T-helper 2 cell treated with Interferon-gamma antibody and Interleukin-4, amounts not matched to agents 5 μg/mL and 100 μg/mL, for 36 hours (primary cell): ENCODE measurements at places on chromosomes 2 and 18.

GRCh38 chr2:35978218-35978617 lies 377.4 kb upstream of the CRIM1 start:
- DNase-seq, result no peak

DNA sequence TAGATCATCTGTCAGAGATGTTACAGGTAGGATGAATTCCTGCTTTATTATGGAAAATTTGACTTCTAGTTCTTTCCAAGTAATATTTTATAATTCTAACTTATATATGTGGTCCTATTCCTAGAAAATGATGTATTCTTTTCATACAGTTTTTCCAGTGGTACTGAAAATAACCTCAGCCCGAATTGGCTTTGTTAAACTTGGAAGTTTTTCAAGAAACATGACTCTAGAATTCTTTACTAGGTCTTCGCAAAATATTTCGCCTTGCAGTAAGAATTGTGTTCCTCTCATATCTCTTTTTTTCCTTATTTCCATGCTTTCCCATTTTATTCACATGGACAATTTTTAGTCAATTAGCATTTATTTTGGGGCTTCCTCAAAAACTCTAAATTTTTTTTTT lies 60.5 kb downstream of the BMPR2 start:
- no peak for DNase-seq

DNA sequence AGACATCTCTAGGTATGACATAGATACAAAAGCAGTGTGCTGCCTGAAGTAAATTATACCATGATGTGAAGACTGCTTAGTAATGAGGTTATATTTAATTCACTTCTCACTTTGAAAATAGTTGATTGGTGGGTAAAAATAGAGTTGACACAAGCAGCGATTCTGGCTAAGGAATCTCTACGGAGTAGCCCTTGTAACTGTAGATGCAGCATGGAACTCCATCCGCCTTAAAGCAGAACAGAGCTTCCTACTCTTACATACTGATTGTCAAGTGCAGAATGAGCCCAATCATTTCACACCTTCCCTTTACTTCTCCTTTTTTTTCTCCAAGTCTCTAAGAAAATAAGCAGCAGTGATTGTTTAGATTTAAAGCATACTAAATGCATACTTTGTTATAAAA lies 1594.6 kb upstream of the SLC39A10 start:
- DNase-seq, result no peak

DNA sequence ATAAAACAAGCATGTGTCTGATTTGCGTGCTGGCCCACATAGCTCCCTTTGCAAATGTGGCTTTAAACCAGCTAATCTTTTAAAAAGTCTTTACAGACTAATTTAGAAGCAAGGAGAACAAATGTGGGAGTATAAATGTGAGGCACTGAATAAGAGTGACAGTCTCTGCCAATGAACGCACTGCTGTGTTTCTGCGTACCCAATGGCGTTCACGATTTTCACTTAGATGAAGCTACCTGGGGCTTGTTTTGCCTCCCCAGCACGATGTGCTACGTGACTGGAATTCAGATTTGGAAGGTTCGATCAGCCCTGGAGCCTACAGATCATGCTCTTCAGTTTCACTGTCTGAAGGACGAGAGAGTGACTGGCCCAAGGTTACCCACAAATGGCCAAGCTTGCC lies 10.8 kb upstream of the CRACDL start:
- DNase-seq, result no peak

DNA sequence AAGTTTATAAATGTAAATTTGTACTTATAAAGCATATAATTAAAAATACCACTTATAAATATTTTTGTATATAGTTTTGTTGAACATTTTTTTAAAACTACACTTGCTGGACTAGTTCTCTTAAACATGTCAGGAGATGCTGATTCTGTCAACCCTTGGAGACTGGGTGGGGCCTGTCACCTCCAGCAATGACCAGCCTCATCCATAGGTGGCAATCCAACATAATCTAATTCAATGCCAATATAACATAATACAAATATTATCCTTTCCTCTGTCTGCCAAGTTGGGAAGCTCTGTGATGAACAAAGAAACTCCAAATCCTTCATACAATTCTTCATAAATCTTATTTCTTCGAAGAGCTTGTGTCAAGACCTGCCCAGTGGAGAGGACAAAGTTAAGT lies 140.4 kb downstream of the RBMS1 start:
- no peak for DNase-seq

GRCh38 chr2:31378389-31378788 lies 36.2 kb downstream of the XDH start:
- no peak for DNase-seq

DNA sequence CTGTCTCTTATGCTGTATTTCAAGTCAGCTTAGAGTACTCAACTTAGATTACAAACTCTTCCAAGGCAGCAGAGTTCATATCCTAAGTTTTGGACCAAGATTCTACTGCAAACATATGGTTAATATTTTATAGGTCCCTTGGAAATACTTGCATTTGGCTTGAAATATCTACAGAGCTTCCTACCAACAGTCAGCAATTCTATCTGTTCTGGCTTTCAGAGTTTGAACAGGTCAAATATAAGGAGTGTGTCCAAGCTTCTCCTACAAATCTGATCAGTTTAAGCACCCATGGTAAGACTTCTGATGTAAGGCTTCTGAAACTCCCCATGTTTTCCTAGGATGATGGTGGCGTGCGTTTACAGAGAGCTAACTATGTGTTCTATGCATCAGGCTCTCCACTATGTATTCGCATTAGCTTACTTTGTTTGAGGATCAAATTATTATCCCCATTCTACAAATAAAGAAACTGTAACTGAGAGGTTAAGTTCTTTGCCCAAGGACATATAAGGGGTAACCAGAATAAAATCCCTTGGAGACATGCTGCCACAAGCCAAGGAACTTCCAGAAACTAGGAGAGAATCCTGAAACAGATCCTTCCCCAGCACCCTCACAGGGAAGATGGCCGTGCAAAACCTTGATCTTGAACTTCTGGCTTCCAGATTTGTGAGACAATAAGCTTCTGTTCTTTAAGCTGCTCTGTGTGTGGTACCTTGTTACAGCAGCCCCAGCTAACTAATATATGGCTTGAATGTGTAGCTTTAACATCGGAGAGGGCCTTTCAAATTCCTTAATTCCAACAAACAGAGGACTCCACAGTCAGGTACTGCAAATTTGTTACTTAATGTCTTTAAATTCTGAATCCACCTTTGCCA lies 55.1 kb downstream of the ATP8B1 start:
- no peak for DNase-seq

GRCh38 chr2:169765523-169765922 lies 31.9 kb downstream of the KLHL23 start:
- no peak for DNase-seq

GRCh38 chr2:130911482-130911881 lies 74.8 kb downstream of the ARHGEF4 start:
- no peak for DNase-seq

DNA sequence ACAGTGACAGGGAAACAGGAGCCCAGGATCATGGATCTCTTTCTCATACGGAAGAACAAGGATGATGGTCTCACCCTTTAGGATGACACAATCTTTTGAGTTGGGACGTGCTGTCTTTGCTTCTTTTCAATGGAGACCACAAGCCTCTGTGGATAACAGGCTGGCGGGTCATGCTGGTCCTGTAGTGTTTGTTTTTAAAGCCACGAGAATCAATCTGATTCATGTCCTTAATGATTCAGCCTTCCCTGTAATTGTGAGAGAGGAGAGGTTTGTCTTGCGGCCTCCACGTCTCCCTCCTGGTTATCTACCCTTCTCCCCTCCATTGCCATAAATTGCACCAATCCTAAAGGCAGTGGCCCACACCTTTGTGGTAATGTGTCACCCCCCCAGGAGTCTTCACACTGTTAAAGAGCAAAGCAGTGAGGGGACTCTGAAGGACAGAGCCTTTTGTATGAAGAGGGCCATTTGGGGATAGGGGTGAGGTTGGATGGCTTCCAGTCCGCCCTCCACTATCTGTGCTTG lies 87.7 kb upstream of the TGFA start:
- no peak for DNase-seq

- DNase-seq, result no peak
Measured at GRCh38 chr18:56258178-56258577, 380.2 kb downstream of the TXNL1 start.

- peak; percentile 97 for DNase-seq
Measured at GRCh38 chr18:51029694-51030536, at the start of gene SMAD4. SMAD4 (plus strand) TSS chr18:51030213; CDS start chr18:51047047, 16,834 bp downstream.

- DNase-seq, result no peak
Measured at GRCh38 chr18:58578835-58579560, 49.9 kb downstream of the ALPK2 start.

- no peak for DNase-seq
Measured at GRCh38 chr2:123144082-123144481, 881.0 kb upstream of the CNTNAP5 start.

GRCh38 chr18:41871229-41872000 lies 83.6 kb upstream of the PIK3C3 start:
- no peak for DNase-seq

GRCh38 chr2:159933727-159934049 lies 128.7 kb downstream of the PLA2R1 start:
- no peak for DNase-seq

GRCh38 chr18:45650321-45650720 lies 35.0 kb downstream of the SLC14A2 start:
- no peak for DNase-seq

DNA sequence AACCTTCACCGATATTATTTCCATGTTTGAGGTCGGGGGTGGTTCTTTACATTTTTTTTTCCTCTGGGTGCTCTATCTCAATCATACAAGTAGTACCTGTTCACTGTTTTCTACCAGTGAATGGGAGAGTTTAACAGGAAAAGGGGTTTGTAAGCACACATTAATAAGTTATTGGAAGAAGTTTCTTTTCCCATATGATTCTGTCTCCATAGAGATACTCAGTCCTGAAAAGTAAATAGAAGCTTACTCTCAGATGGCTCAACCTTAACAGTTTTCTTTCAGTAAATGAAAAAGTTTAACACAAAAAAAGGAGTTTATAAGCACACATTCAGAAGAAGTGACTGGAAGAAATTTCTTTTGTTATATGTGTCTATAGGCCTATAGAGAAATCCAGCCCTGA lies 995.6 kb upstream of the SLC39A10 start:
- no peak for DNase-seq

GRCh38 chr2:224008702-224009261 lies 30.3 kb downstream of the SERPINE2 start:
- no peak for DNase-seq

- no peak for DNase-seq
Measured at GRCh38 chr2:132662732-132663131, 7.3 kb downstream of the LYPD1 start.

- DNase-seq, result no peak
Measured at GRCh38 chr18:10457767-10458166, 3.3 kb downstream of the APCDD1 start.

- DNase-seq, result no peak
Measured at GRCh38 chr2:151230627-151231140, 31.0 kb downstream of the RBM43 start.

DNA sequence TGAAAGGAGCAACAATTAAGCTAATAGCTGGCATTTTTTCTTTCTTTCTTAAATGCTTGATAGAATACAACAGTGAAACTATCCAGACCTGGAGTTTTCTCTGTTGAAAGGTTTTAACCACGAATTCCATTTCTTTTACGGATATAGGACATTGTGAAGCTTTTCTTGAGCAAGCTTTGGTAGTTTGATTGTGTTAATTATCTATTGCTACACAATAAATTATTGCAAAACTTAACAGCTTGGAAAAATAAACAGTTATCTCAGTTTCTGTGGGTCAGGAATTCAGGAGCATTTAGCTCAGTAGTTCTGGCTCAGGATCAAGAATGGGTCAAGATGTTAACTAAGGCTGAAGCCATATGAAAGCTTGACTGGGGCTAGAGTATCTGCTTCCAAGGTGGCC lies 11.7 kb downstream of the PHOSPHO2 start:
- DNase-seq, result no peak

- peak; percentile 52 for DNase-seq
Measured at GRCh38 chr2:240997856-240998705, at the start of gene SNED1. SNED1 (plus strand) TSS chr2:240998618; CDS start chr2:240998838, 220 bp downstream.

GRCh38 chr2:149420053-149420963 lies 89.9 kb downstream of the LYPD6 start:
- no peak for DNase-seq

- no peak for DNase-seq
Measured at GRCh38 chr2:234670806-234671205, 173.9 kb upstream of the ARL4C start.

DNA sequence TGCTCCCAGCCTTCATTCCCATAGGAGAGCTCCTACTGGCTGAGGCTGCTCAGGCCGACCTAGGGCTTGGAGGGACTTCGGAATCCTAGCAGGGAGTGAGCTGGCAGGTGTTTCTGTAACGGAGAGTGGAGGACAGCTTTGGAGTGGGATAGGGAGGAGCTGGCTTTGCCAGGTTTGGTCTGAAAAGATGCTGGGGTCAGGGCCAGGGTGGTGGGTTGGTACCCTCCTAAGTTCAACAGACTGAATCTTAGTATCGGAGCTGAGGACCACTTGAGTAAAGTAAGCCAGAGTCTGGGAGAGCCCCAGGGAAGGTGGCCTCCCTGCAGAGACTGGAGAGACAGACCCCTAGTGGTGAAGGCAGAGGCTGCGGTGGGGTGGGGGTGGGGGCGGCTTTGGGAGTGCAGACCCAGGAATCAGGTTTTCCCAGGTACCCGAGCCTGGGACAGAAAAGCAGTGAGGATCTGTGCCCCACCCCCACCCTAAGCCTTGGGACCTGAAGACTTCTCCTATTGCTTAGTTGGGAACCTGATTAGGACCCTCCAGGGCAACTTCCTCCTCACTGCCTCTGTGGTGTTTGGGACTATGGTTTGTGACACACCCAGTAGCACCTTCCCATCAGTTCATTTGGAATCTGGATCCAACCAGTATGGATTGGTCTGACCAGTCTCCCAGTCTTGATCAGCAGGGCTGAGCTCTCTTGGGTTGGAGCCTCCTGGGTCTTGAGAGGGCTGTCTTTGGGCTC lies 3.0 kb downstream of the CNNM4 start:
- DNase-seq, result no peak

DNA sequence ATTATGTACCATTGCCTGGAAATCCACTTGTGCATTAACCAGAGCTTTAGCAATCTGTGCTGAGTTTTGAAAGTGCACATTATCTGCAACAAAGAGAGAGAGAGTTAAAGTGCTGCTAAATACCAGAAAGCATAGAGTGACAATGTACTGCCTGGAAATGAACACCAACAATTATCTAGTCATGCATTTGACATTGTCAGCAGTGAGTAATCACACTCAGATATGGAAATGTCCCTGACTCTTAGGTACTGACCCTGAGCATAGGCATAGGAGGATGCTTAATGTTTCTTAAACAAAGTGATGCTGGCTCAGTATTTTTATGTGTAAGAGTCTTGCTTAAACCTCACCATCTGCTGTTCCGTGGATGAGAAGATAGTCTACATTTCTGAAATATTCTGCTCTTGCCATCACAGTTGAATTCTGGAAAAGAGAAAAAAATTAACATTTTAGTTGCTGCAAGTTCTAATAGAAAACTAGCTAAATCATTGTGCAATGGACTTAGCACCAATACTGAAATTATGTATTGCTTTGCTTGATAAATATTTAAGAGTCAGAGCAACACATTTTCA lies 20.8 kb upstream of the GCG start:
- no peak for DNase-seq

DNA sequence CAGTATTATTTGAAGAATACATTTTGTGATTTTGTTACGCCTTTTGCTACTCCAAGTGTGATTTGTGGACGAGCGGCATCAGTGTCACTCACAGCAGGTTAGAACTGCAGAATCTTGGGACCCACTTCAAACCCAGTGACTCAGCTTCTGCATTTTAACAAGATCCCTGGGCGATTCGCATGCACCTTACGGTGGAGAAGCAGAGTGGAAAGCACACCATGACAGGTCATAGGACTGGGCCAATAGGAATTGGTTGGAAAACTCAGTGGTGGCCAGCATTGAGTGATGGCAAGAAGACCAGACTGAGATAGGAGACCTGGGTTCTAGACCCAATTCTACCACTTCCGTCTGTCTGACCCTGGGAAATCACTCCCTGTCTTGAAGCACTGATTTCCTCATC lies 26.3 kb downstream of the CTLA4 start:
- DNase-seq, result no peak
